ENCODE measurements at places on chromosomes 7 and 10.

DNA sequence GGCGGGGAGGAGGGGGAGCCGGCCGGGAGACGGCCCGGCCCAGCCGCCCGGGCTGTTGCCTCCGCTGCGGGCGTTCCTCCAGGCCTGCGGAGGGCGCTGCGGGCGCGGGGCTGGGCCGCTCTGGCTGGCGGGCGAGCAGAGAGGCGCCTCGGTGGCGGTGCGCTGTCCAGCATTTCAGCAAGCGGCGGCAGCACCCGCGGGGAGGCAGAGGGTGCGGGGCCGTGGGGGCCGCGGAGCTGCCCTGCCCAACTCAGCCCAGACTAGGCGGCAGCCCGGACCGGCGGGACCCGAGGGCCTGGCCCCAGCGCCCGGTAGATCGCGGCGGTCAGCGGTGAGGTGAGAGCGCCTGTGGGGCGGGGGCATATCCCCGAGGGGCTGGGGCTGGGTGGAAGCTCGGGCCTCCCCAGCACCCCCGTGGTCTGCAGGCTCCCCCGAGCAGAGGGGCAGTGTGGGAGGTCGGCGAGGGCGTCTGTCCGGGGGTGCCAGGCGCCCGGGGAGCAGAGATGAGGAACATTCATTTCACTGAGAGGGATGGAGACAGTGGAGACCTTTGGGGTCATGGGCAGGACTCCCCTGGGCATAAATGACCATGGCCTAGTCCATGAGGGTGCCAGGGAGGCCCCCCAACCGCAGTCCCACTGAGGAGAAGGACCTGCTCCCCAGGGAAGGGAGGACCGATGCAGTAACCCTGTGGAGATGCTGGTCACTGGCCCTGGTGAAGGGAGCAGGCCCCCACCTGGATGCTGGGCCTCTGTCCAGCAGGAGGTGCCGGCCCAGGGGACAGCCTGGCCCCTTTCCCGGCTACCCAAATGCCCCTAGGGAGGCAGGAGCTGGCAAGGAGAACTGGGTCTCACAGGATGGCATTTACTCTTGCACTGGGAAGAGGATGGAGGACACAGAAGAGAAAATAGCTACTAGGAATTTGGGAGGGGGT, at the start of gene SRRM3:
Gene SRRM3, plus strand, starts transcription at position 165 of the 934 bp plus-strand sequence. CDS start 33,171 bp downstream, outside the sequence.
- peak; percentile 35 for DNase-seq

- DNase-seq = no peak
These were observed 41.0 kb upstream of the PSMG3 start for GRCh38 chr7:1610678-1611302.

- DNase-seq = no peak
These were observed 125.4 kb upstream of the NPVF start for GRCh38 chr7:25353732-25354131.

- DNase-seq = no peak
These were observed 115.9 kb downstream of the MALRD1 start for GRCh38 chr10:19164461-19164860.

DNA sequence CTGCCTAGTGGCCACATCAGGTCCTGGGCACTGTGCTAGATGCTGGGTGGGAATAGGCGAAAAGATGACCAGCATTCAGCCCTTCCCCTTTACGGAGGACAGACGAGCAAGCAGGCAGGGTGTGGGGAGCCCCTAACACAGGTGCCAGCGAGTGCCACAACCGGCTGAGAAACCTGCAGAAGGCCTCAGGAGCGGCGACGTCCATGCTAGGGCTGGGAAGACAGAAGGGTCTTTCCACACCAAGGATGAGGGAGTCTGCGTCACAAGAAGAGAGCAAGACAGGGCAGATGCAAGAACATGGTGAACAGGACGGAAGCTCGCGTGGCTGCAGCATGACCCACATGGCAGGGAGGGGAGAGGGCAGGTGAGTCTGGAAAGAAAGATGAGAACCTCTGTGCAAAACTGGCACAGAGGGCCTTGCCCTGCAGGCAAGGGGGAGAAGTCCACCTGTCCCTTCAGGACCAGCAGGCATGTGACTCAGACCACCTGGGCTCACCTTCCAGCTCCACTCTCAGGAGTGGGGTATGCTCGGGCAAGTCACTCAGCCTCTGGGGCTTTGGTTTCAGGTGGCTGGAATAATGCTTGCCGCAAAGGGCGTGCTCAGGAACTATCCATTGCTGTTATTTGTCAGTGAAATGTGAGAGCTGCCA, 36.6 kb downstream of the KCNH2 start:
- no peak for DNase-seq

- DNase-seq = no peak
These were observed 51.3 kb upstream of the ITPRID1 start for GRCh38 chr7:31462636-31463035.

- DNase-seq = no peak
These were observed 289.7 kb upstream of the VSTM2A start for GRCh38 chr7:54252256-54253035.

- DNase-seq = no peak
These were observed 1126.3 kb downstream of the SORCS1 start for GRCh38 chr10:106038246-106038645.

GRCh38 chr7:351681-352480, 61.9 kb downstream of the FOXL3 start:
- DNase-seq = no peak

DNA sequence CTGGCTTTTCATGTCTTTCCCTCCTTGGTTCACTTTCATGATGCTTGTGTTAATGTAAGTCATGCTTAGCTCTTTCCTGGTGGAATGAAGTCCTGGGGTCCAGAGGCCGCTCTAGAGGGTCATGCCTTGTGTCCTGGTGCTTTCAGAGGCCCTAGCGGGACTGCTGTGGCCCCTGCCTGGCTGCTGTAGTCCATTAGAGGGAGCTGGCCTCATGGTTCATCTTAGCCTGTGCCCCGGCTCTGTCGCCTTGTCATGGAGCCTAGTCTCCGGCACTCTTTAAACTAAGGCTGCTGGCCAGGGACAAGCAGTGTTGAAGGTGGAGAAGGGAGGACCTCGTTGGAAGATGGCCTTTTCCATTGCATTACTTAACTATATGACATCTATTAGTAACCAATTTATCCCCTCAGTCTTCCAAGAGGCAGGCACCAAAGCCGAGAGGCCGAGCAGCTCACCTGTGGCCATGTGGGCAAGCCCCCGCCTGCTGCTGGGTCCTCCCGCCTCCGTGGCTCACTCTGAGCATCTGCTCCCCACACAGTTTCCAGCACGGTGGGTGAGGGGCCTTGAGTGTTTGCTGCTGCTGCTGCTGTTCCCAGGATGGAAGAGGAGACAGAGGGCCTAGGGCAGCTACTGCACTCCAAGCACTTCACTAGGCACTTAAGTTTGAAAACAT, 5.0 kb upstream of the NDUFB2 start:
- no peak for DNase-seq

- DNase-seq = no peak
These were observed 39.6 kb downstream of the CLEC2L start for GRCh38 chr7:139562961-139563565.

DNA sequence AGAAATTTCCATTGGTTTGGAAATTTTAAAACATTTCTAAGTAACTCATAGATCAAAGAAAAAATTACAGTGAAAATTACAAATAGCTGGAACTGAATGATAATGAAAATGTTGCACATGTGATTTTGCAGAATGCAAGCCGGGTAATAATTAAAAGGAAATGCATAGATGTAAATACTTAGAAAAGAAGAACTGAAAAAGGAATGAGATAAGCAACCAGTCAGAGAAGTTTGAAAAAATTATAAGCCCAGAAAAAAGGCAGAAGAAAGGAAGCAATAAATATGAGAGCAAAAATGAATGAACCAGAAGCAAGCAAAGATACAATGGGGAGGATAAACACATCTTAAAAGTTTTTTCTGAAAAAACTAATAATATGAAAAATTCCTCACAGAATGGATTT, 3.2 kb upstream of the TMEM273 start:
- DNase-seq = no peak

GRCh38 chr7:142581341-142581740, 167.9 kb upstream of the PRSS1 start:
- no peak for DNase-seq

DNA sequence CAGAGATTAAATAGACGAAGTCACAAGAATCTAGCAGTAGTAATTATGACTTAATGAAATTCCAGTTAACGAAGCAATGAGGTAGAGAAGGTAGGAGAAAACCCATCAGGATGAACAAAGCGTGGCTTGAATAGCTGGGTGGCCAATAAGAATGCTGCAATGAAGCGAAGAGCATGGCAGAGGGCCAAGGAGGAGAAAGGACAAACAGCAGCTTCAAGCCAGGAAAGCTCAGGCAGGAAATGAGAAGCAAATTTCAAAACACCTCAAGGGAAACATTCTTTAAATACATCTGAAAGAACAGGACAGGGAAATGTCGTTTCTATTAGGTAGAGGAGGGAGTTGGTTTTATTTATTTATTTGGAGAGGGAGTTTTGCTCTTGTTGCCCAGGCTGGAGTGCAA, 122.5 kb downstream of the KIAA1217 start:
- peak; percentile 63 for DNase-seq

DNA sequence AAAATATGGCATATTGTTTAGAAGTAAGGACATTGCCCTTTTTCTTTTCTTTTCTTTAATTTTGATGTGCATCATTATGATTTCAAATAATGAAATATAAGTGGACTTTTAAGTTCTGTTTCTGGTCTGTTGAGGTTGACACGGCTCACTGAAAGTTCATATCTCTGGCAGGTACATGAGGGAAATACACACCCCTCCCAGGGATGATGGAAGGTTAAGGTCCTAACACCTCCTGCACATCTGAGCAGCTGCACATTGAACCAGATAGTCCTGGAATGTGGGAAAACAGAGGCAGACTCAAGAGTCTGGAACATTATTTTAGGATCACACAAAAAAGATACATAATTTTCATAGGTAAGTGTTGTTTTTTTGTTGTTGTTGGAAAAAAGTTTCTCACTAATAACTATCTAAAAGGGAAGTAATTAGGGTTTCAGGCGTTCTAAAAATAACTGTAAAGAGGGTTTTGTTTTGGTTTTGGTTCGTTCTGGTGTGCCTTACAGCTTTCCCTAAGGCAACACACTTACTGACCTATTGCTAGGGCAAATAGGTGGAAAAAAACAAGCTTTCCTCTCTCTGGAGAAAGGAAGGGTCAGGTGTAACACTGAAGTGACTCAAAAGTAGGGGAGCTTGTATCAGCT, 201.2 kb upstream of the PRKCQ start:
- no peak for DNase-seq

DNA sequence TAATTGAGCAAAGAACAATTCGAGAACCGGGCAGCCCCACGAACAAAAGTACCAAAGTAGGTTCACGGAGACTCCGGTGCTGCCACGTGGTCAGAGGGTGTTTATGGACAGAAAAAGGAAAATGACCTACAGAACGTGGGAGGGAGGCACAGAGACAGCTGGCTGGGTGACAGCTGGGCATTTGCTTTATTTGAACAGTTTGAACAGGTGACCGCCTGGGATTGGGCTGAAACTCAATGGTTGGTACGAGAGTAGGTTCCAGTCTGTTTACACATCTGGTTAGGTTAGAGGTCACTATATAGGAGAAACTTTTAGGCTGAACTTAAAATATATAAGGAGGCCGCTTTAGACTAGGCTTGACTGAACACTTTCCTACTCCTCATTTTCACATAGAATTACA, 50.6 kb upstream of the CELF2 start:
- DNase-seq = no peak

GRCh38 chr7:99713995-99714570, 20.9 kb downstream of the CYP3A7 start:
- no peak for DNase-seq

DNA sequence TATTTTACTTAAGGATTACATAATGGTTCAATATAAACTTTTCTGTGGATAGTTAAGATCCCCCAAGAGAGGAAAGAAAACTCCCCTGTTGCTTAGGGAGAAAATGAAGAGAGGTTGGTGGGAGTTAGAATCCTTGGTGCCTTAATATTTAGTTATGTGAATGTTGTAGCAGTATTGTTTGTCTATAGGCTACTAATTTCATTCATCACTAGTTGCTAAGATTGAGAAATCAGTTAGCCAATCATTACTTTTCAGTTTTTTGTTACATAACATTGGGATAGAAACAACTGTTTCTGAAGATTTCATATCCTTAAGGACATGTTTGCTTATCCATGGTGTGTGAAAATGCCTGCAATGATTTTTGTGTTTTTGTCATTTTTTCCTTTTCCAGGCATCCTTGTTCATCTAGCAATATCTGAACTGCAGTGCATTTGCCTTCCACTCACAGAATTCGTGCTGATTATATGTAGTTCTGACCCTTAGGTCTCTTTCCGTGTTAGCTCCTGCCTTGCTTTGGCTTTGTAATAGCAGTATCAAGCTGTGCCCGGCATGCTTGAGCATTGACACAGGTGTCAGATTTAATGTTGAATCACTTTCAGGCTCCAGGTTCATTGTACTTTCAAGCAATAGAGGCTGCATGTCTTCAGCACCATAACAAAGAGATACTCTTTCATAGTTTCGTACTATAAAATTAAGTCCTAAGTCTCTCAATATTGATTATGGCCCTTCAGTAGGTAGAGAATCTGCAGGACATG, 85.0 kb downstream of the PODXL start:
- no peak for DNase-seq

GRCh38 chr7:19677180-19677579, 31.7 kb downstream of the POLR1F start:
- no peak for DNase-seq
